ENCODE measurements at places on chromosomes 6 and 20. TPM values are rescaled to one million over a fixed set of nuclear protein-coding genes. Genes with fewer than 3 reads are reported as not detected.

The AAR2 gene
- 29.5 TPM for polyA plus RNA-seq

GRCh38 chr6:157491571-157492232 lies 110.7 kb downstream of the ZDHHC14 start:
- DNase-seq: no peak

The TMC2 gene
- polyA plus RNA-seq: not detected

The MAFB gene
- polyA plus RNA-seq: 1.7 TPM

- no peak for DNase-seq
Measured at GRCh38 chr6:166097914-166098522, 69.6 kb downstream of the TBXT start.

DNA sequence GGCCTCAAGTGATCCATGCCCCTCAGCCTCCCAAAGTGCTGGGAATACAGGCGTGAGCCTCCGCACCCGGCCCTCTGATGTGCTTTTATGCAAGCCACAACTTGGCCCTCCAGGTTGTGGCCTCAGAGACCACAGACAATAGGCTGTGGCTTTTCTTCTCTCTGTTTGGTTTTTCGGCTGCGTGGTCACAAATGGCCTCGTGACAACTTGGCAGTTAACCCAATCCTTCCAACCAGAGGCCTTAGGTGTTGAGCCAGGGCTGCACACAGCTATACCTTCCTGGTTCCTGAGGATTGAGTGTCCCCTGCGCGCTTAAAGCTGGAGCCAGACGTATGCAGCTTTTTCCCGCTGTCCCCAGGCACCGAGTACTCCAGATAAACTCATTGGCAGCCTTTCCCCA lies 6.3 kb upstream of the TGM3 start:
- DNase-seq: no peak

The SGK2 gene
- 0.23 TPM for polyA plus RNA-seq

- no peak for DNase-seq
Measured at GRCh38 chr6:117513778-117514365, 31.4 kb downstream of the DCBLD1 start.

Data from keratinocyte (primary cell).